ENCODE measurements at places on chromosomes 5 and 9.

- DNase-seq, result no peak
Measured at GRCh38 chr9:86822006-86822801, 125.1 kb downstream of the GAS1 start.

- no peak for DNase-seq
Measured at GRCh38 chr5:36108758-36109460, 42.2 kb upstream of the UGT3A2 start.

- no peak for DNase-seq
Measured at GRCh38 chr5:145681686-145682085, 153.5 kb downstream of the PRELID2 start.

DNA sequence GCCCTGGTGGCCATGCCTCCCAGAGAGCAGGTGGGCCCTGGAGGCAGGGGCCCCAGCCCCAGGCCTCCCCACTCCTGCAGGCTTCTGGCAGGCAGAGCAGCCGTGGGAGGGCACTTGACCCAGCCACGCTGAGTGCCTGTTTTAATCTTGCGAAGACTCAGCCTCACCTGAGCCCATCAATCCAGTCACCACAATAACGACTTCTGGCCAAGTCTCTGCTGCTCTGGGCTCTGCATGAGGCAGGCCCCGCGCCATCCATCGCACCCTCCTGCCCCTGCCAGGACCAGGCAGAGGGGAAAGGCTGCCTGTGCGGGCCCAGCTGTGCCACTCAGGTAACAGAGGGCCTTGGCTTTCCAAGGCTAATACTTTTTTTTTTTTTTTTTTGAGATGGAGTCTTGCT lies 32.8 kb downstream of the RASGEF1C start:
- DNase-seq, result no peak

GRCh38 chr5:116237917-116238500 lies 153.2 kb downstream of the COMMD10 start:
- no peak for DNase-seq

Measured in right forelimb (tissue), 1 donor.